ENCODE measurements at places on chromosomes 2 and 18. TPM values are rescaled to one million over a fixed set of nuclear protein-coding genes. Genes with fewer than 3 reads are reported as not detected.

MAPRE3 gene
- total RNA-seq = 20.6 TPM

OSR1 gene
- total RNA-seq = 5.9 TPM

LRRFIP1 gene
- total RNA-seq = 132 TPM

PXDN gene
- 33.6 TPM for total RNA-seq

RAD51AP2 gene
- 0.25 TPM for total RNA-seq

UGT1A8 gene
- total RNA-seq = not detected

SPP2 gene
- total RNA-seq = not detected

KCNG2 gene
- total RNA-seq = not detected

KIAA2012 gene
- not detected for total RNA-seq

FEV gene
- total RNA-seq = not detected

SLC5A7 gene
- total RNA-seq = 1.7 TPM

Measured in vagina (tissue), 2 donors.